ENCODE measurements at places on chromosomes 5 and 9. TPM values are rescaled to one million over a fixed set of nuclear protein-coding genes. Genes with fewer than 3 reads are reported as not detected.

GRCh38 chr9:27308691-27309390 is 11.9 kb upstream of the EQTN start:
- no peaks in the 10 kb centered on the region for H3K4me1 ChIP-seq
- H3K27ac ChIP-seq = no peak overlapping the region
- no peak overlapping the region for H3K4me3 ChIP-seq

DNA sequence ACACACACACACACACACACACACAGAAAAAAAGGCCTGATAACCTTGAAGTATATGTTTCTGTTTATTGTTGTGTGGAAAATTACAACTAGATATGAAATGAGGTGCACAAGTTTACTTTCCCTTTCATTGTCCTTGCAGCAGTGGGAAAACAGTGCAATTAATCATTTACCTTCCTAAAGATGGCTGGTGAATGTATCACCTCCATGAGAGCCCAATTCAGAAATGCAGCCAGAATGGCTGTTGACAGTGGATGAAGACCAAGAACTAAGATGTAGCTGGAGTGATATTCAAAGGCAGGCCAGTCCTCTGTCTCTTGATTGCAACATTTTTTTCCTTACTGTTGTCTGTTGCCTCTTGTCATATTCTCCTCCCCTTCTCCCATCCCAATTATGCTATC is 49.6 kb upstream of the EIF4EBP3 start:
- peaks cover 3% of the 10 kb centered on the region for H3K36me3 ChIP-seq
- H3K4me3 ChIP-seq = no peak overlapping the region
- H3K27ac ChIP-seq = no peak overlapping the region
- no peaks in the 10 kb centered on the region for H3K4me1 ChIP-seq

DNA sequence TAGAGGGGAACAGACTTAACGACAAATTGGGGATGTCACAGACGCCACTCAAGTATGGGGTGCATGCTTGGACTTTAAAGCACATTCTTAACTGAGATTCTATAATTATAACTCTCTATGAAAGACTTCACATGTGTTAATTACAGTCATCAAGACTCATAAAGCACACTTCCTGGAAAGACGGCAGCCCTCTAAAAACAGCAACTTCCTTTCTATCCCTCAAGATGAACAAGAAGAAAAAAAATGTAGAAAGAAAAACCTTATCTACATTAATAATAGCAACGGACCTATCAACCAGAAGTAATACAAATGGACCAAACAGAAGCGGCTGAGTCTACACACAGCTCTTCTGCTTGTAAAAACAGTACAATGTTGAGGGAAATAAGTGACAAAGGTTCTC is 21.2 kb downstream of the GNAQ start:
- H3K4me1 ChIP-seq = peaks cover 70% of the 10 kb centered on the region
- H3K27ac ChIP-seq = no peak overlapping the region
- H3K4me3 ChIP-seq = no peak overlapping the region
- no peaks in the 10 kb centered on the region for H3K27me3 ChIP-seq
- no peak for DNase-seq
- H3K36me3 ChIP-seq = no peaks in the 10 kb centered on the region

TERT gene
- total RNA-seq = not detected

DNA sequence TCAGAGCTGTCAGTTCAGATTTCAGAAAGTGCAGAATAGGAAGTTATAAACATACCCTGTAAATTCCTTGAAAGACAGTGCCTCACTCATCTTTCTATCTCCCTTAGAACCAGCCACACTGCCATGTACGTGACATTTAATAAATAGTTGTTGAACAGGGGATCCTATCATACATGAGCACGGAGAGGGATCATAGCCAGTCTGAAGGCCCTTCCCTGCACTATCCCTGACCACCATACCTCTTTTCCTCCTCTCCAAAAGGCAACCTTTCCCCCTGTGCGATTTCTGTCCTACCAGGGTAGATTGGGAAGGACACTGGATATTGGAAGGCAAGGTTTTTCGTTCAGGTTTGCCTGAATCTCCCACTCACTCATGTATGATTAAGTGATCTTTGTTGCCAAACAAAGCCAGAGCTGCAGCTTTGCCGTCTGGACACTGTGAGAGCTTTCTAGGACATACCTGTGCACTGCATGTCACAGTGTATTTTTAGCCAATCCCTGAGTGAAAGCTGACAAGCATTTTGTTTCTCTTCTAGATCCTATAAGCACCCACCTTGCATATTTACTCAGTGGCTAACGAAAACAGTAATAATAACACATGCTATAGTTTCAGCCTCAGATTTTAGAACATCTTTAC is 986.5 kb upstream of the WWC1 start:
- H3K4me1 ChIP-seq = no peaks in the 10 kb centered on the region
- no peak overlapping the region for H3K4me3 ChIP-seq
- no peak for DNase-seq

- no peaks in the 10 kb centered on the region for H3K27me3 ChIP-seq
- no peak overlapping the region for H3K27ac ChIP-seq
- no peaks in the 10 kb centered on the region for H3K36me3 ChIP-seq
- peak; percentile 3 for DNase-seq
- peaks cover 7% of the 10 kb centered on the region for H3K4me1 ChIP-seq
- no peak overlapping the region for H3K4me3 ChIP-seq
Observed at GRCh38 chr9:107178293-107178692, 104.8 kb upstream of the RAD23B start.

GRCh38 chr9:36441966-36442365 is 41.9 kb upstream of the RNF38 start:
- H3K36me3 ChIP-seq = no peaks in the 10 kb centered on the region
- no peak overlapping the region for H3K4me3 ChIP-seq
- no peaks in the 10 kb centered on the region for H3K27me3 ChIP-seq
- H3K4me1 ChIP-seq = peaks cover 24% of the 10 kb centered on the region
- no peak overlapping the region for H3K27ac ChIP-seq

HEXB gene
- total RNA-seq = 108 TPM

DNA sequence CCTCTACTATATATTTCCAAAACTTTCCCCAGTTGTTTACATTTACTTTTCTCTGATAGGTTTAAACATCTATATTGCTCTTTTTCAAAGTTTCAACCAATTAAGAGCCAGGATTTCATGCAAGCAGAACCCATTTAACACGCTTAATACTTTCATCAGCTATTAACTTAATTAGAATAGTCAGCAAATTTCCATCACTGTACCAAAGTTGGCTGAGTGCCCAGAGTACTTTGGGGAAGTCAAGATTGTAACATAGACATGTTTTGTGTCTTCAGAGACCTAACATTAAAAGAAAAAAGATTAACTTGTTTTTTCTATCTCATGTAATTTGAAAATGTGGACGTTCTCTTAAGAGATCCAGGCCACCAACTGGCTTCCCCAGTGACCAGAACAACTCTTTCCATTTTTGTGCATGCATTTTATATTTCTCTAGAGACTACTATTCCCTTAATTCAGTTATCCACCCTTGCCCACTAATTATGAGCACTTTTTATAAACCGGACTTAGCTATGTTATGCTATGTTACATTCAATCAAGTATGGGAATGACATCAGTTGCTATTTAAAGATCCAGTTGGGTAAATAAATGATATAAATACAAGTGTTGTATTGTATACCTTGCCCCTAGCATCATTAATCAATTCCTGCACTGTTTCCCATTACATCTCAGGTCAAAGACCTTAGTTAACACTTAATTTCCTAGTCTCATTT is 478.1 kb upstream of the NMUR2 start:
- no peaks in the 10 kb centered on the region for H3K4me1 ChIP-seq
- H3K27ac ChIP-seq = no peak overlapping the region
- H3K27me3 ChIP-seq = no peaks in the 10 kb centered on the region
- no peak for DNase-seq
- H3K36me3 ChIP-seq = no peaks in the 10 kb centered on the region

AGTPBP1 gene
- 23.3 TPM for total RNA-seq
